BJ (cell line): ENCODE measurements at places on chromosomes 12 and 14.

- DNase-seq, result no peak
These were observed 114.2 kb downstream of the DHRS2 start for GRCh38 chr14:23750357-23750756.

DNA sequence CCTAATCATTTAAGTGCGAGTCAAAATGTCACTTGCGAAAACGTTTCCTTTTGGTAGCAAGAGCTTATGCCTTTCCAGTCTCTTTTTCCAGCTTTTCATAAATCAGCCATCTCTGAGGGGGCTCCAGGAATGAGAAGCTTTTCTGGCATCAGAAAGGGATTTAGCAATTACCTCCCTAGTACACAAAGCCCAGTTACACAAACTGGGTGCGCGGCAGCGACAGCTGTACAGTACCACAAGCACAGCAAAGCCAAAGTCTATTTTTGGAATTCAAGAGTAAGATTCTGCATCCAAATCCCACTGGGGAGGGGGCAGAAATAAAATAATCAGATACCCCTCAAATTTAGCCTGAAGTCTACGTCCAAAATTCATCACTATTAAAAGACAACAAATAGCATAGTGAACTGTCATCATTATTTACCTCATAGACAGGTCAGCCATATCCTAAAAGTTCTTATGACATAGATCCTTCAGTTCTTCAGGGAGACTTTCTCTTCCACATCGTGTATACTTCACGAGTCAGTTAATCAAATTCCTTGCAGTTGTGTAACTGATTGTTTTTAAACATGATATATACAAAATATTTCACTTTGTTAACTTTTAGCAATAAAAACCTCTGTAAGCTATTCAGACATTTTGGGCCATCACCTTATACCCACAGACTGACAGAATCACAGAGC lies 150.8 kb downstream of the TTC7B start:
- DNase-seq, result no peak

GRCh38 chr12:130481392-130481879 lies 143.7 kb downstream of the PIWIL1 start:
- DNase-seq, result no peak

GRCh38 chr14:101242442-101243385 lies 318.6 kb upstream of the DIO3 start:
- DNase-seq, result no peak

DNA sequence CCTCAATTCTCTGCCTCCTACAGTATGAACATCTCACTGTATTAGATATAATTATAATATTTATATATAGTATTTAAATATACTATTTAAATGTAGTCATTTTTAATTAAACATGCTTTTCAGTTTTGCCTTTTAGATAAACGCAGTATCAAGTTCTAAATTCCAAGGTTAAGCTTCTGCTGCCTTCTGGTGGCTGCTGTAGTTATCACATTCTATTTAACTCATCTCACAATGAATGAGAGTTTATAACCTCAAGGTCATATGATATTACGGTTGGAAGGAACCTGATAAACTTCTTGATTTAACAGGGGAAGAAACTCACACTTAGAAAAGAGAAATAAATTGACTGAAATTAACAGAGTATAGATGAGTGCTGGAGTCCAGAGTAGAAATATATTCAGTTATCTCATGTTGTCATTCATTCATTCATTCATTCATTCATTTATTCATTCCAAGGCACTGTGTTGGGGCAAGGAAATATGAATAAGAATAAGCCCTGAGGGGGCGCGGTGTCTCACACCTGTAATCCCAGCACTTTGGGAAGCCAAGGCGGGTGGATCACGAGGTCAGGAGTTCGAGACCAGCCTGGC lies 31.9 kb downstream of the GUCY2C start:
- DNase-seq, result no peak
